ENCODE measurements at places on chromosomes 13 and 19.

GRCh38 chr13:65417953-65418352 is 1812.2 kb downstream of the PCDH9 start:
- no peak for DNase-seq

- DNase-seq: peak; percentile 43
Measured at GRCh38 chr19:2428321-2428690, 920 bp upstream of the TIMM13 start.

- DNase-seq: peak; percentile 22
Measured at GRCh38 chr13:102856557-102856956, 10.7 kb downstream of the ERCC5 start.

- no peak for DNase-seq
Measured at GRCh38 chr13:33611121-33611805, 206.7 kb upstream of the RFC3 start.

GRCh38 chr19:38634757-38635482 is 12.5 kb upstream of the ACTN4 start:
- DNase-seq: peak; percentile 88

GRCh38 chr13:72959643-72960042 is 99.2 kb upstream of the KLF5 start:
- DNase-seq: no peak

- DNase-seq: no peak
Measured at GRCh38 chr13:98474761-98475160, 102.1 kb downstream of the STK24 start.

DNA sequence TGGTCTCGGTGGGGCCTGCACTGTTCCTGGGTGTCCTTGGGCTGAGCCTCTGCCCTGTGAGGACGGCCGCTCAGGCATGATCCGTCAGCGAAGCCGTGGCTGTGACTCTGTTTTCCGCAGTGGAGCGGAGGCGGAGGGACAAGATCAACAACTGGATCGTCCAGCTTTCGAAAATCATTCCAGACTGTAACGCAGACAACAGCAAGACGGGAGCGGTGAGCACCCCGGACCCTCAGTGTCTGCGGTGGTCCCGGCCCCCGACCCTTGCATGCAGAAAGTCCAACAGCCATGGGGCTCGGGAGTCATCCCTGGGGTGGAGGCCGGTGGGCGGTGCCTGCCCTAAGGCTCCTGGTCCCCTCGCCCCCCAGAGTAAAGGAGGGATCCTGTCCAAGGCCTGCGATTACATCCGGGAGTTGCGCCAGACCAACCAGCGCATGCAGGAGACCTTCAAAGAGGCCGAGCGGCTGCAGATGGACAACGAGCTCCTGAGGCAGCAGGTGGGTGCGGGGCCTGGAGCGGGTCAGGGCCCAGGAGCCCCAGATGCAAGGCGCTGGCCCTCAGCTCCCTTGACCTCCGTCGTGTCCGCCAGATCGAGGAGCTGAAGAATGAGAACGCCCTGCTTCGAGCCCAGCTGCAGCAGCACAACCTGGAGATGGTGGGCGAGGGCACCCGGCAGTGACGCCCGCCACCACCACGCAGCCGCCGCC is 3.6 kb upstream of the HAMP start:
- DNase-seq: no peak

DNA sequence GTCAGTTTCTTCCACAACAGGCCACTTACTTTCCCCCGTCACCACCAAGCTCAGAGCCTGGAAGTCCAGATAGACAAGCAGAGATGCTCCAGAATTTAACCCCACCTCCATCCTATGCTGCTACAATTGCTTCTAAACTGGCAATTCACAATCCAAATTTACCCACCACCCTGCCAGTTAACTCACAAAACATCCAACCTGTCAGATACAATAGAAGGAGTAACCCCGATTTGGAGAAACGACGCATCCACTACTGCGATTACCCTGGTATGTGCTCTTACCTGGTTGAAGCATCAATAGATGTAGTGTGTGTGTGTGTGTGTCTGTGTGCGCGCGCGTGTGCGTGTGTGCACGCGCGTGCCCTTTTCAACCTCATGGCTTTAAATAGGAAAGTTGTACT is 3.7 kb downstream of the KLF5 start:
- DNase-seq: no peak

DNA sequence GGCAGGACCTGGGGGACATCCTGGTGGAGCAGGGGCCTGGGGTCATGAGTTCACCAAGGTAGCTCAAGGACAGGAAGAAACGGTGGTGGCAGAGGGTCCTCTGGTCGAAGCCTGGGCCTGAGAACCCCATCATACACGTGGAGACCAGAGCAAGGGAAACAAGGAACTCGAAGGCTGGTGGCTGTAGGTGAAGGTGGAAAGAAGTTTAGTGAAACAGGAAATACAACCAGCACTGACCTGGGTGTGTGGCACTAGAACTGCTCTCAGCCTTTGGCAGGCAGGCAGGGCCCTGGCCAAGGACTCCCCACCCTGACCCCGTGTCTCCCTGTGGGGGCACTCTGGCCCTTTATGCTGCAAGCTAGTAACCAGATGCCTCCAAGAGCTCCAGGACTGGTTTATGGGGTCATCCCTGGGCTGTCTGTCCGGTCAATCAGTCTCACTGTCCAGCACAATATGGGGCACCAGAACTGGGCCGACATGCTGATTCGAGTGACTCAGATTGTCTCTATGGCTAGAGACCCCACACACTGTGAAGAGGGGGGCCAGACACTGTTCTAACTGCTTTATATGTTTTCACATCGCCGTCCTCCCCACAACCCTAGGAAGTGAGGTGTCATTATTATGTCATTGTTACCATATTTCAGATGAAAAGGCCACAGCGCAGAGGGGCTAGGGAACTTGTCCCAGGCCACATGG is 3.8 kb downstream of the COX6B2 start:
- DNase-seq: no peak

GRCh38 chr13:77820431-77821149 is 98.0 kb downstream of the EDNRB start:
- no peak for DNase-seq

GRCh38 chr19:42122691-42123607 is 9.3 kb downstream of the POU2F2 start:
- no peak for DNase-seq

DNA sequence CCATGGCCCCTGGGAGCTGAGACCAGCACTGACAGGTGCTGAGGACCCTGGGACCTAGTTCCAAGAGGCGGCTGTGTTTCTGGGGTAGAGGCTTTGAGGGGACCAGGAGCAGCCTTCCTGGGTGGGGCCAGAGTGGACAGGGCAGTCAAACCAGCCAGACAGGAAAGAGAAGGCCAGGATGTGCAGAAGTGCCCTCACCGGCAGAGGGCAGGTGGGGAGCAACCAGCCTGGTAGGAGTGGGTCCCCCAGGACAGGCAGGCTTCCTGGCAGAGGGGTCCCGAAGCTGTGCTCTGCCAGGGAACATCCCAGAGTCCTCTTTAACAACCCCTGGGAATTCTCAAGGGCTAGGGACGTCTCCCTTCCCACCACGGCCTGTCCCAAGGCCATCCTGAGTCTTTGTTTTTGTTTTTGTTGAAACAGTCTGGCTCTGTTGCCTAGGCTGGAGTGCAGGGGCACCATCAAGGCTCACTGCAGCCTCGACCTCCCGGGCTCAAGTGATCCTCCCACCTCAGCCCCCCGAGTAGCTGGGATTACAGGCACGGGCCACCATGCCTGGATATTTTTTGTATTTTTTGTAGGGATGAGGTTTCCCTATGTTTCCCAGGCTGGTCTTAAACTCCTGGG is 3.0 kb upstream of the HIPK4 start:
- peak; percentile 42 for DNase-seq

DNA sequence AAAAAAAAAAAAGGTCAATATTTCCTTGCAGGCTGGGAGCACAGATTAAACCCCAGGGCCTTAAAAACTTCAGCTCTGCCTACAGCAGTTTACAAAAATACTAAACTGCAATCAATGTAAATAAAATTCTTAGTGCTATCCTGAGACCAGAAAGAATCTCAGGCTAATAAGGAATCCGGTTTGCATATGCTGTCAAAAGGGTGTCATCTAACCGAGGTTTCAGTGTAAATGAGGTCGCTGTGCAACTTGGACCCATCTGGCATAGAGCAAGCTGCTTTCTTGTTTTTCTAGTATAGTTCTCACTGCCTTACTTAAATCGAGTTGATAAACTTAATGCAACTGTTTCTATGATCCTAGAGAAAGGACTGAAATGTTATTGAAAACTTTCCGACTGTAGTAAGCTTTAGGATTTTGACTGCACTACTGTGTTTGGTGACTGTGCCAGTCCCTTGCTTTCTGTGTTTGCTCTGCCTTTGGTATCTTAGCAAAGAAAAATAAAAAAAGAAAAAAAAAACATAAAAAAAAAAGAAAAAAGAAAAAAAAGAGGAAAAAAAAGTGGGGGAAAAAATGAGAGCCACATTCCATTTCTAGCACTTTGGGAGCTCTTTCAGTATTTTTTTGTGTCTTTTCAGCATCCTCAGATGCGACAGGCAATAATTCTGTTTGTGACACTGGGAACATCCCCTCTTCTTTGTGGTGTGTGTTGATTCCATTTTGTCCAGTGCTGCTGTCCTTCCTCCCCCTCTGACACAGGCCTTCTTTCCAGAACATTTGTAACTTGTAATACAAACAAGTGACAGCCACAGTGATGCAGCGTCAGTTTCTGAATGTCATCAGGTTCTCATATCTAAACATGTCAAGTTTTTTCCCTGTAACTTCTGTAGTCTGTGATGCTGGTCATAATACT is 340.5 kb downstream of the ZNF536 start:
- DNase-seq: no peak

- DNase-seq: no peak
Measured at GRCh38 chr13:91652404-91653301, 254.2 kb downstream of the GPC5 start.

GRCh38 chr19:44865196-44865767 is 19.2 kb downstream of the NECTIN2 start:
- DNase-seq: no peak

DNA sequence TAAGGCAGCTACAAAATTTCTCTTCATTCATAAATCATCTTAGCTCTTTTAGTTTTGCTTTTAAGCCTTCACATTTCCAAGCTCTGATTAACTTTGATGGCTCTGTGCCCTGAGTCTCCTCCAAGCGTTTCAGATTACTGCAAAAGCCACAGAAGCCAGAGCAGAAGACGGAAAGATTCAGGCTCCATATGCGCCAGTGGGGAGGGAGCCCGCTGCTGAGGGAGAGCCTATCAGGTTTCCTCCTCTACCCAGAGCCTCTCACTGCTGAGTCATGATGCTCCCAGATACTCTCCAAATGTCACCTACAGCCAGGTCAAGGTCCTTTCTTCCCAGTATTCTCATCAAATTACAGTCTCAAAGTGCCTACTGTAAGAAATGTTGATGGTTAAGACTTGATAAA is 193.6 kb downstream of the RAP2A start:
- peak; percentile 83 for DNase-seq

DNA sequence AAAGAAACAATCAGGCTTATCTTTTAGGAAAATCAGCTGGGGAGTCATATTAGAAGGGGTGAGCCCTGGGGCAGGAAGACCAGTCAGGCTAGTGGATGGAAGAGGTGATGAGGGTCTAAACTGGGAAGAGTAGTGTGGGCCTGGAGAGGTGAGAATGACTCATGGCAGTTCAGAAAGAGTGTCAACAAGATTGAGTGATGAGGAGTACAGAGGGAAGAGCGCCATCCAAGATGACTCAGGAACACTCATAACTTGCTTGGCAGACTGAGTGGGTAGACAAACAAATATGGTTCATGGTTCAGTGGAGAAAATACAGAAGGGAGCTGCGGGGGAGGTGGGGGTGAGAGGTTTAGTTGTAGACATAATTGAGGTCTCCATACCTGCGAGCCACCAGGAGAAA is 17.3 kb upstream of the CLDN10 start:
- DNase-seq: no peak

GRCh38 chr13:41467425-41467945 is 10.1 kb downstream of the RGCC start:
- DNase-seq: no peak

GRCh38 chr13:66139250-66139649 is 1090.9 kb downstream of the PCDH9 start:
- no peak for DNase-seq

- no peak for DNase-seq
Measured at GRCh38 chr13:51746802-51747201, 57.2 kb downstream of the DHRS12 start.

GRCh38 chr13:50069261-50069660 is 54.0 kb downstream of the KCNRG start:
- DNase-seq: no peak

DNA sequence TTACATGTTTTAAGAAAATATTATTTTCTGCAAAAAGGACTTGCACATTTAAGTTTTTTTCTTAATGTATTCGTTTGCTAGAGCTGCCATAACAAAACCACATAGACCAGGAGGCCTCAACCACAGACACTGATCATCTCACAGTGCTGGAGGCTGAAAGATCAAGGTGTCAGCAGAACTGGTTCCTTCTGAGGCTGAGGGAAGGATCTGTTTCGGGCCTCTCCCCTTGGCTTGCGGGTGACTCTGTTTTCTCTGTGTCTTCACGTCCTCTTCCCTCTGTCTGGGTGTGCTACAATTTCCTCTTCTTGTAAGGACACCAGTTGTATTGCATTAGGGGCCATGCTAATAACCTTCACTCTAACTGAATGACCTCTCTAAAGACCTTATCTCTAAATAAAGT is 364.2 kb downstream of the IRS2 start:
- no peak for DNase-seq

DNA sequence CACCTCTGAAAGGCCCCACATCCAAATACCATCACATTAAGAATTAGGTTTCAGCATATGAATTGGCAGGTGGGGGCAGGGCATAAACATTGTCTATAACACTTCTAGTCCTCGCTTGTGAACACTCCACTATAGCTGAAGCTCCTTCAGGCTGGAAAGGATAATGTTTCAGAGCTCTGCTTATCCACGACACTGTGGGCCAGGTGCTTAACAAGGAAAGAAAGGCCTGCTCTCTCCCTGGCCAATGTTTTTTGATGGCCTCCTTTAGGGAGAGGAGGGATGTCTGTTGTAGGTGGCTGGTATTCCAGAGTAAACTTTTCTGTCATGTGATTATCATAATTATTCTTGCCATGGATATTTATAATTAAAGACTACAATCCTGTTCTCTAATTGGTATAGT is 86.4 kb downstream of the CCNA1 start:
- DNase-seq: no peak

DNA sequence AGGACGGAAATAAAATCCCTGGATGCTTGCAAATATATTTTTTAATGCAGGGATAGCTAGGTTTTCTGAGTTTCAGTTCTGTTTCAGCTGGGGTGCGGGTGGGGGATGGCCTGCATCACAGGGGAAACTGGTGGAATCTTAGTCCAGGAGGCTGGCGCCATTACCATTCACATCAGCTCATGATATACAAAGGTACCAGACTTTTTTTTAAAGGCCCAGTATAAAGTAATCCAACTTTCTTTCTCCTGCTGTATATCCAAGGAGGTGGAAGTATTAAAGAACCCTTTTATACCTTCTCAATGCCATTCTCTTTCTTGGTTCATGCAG is 343.8 kb downstream of the KCNRG start:
- no peak for DNase-seq

- DNase-seq: peak; percentile 43
Measured at GRCh38 chr19:7916103-7916954, 1.7 kb downstream of the TGFBR3L start.

GRCh38 chr13:105906746-105907145 is 628.7 kb downstream of the EFNB2 start:
- no peak for DNase-seq

- DNase-seq: no peak
Measured at GRCh38 chr19:17069193-17069592, 6.1 kb downstream of the HAUS8 start.

Measured in AG20443 (cell line).